Esophagus squamous epithelium (tissue), 5 donors: ENCODE measurements at places on chromosomes 16 and 17.
A peak's percentile ranks its signal among the peaks of the same experiment; 100 is the strongest.

GRCh38 chr17:45580924-45581323 lies 90.4 kb upstream of the PLEKHM1 start:
- DNase-seq: no peak

GRCh38 chr17:39036009-39036408 lies 68.8 kb upstream of the FBXO47 start:
- no peak for DNase-seq

DNA sequence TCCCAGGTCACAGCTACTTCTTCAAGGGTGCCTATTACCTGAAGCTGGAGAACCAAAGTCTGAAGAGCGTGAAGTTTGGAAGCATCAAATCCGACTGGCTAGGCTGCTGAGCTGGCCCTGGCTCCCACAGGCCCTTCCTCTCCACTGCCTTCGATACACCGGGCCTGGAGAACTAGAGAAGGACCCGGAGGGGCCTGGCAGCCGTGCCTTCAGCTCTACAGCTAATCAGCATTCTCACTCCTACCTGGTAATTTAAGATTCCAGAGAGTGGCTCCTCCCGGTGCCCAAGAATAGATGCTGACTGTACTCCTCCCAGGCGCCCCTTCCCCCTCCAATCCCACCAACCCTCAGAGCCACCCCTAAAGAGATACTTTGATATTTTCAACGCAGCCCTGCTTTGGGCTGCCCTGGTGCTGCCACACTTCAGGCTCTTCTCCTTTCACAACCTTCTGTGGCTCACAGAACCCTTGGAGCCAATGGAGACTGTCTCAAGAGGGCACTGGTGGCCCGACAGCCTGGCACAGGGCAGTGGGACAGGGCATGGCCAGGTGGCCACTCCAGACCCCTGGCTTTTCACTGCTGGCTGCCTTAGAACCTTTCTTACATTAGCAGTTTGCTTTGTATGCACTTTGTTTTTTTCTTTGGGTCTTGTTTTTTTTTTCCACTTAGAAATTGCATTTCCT lies 3.4 kb upstream of the LPCAT2 start:
- no peak for DNase-seq

- no peak for DNase-seq
These were observed 805 bp downstream of the HNF1B start for GRCh38 chr17:37743875-37744632.

DNA sequence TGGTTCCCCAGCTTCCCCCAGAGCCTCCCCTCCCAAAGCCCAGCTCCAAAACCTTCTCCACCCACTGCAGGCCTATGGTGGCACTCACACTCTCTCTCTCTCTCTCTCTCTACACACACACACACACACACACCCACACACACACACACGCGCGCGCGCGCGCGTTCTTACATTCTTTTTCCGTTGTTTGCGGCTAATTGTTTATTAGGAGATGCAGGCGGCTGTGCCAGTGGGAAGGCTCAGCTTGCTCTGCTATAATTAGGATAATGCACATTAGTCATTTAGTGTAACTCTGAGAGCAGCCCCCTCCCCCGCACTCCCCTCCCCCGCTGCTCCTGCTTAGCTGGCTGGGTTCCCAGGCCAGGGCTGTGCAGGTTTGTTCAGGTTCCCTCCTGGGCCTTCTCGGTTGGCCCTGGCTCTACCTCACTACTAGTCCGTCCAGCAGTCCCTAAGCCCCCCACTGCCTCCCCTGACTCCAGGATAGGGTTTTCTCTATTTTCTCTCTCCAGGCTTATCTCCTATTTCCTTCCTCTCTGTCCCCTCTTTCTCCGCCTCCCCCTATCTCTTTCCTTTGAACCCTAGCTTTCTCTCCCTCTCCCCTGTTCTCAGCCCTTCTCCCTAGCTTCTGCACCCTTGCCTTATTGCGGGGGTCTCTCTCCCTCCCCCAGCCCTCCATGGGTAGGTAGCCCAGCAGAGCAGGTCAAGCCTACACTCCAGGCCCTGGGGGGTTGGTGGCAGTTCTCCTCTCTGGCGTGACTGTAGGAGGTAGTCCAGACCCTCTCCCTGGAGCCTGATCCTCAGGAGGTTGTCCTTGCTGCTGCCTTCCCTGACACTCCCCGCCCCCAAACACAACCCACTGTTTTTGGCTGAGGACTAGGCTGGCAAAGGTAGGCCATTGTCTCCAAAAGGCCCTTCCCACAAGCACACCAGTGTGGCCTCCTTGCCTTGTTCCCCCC lies 34.0 kb downstream of the TMEM132E start:
- DNase-seq: no peak

DNA sequence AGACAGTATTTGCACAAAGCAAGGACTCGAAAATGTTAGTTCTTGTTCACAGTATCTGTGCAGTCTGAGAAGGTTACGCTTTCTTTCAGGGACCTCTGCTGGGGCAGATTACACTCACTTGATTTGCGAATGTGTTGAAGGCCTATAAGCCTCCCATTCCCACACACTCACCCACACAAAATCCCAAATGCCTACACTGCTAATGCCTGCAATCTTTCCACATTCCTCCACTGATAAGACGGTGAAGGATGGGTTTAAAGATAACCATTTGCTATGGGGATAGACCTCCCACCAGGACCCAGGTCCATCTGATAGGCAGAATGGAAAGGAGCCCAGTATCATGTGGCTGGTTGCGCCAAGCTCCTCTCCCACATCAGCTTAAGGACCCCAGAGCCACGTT lies 394.9 kb upstream of the SALL1 start:
- DNase-seq: no peak

DNA sequence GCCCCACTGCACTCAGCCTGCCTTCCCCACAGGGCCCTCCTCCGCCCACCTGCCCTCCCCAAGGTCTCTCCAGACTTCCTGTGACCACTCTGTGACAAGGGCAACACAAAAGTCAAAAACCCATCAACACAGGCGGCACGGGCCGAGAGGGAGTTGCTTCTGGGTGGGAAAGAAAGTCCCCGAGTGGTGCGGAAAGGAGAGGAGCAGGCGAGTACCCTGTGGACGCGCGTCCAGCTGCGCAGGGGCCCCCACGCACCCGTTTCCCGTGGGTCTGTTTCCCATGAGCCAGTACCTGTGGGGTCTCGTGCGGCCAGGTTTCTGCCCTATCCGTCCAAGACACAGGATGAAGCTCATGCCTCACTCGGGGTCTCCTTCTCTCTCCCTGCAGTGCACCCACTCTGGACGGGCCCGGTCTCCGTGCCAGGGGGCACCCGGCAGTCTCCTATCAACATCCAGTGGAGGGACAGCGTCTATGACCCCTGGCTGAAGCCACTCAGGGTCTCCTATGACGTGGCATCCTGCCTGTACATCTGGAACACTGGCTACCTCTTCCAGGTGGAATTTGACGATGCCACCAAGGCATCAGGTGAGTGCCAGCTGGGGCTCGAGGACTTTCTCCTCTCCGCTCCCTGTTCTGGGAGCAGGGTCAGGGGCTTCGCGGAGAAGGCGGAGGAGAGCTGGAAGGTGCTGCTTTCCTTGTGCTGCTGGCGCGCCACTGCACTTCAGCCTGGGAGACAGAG lies 12.2 kb downstream of the CD2BP2 start:
- no peak for DNase-seq

- DNase-seq: no peak
These were observed 5.9 kb upstream of the MAP2K3 start for GRCh38 chr17:21278450-21279197.

- no peak for DNase-seq
These were observed 3.4 kb downstream of the ANKRD40CL start for GRCh38 chr17:50763716-50764475.

GRCh38 chr17:28267720-28268609 lies 51.0 kb upstream of the TMEM97 start:
- DNase-seq: no peak

GRCh38 chr16:50371936-50372595 lies 3.3 kb upstream of the BRD7 start:
- DNase-seq: no peak

DNA sequence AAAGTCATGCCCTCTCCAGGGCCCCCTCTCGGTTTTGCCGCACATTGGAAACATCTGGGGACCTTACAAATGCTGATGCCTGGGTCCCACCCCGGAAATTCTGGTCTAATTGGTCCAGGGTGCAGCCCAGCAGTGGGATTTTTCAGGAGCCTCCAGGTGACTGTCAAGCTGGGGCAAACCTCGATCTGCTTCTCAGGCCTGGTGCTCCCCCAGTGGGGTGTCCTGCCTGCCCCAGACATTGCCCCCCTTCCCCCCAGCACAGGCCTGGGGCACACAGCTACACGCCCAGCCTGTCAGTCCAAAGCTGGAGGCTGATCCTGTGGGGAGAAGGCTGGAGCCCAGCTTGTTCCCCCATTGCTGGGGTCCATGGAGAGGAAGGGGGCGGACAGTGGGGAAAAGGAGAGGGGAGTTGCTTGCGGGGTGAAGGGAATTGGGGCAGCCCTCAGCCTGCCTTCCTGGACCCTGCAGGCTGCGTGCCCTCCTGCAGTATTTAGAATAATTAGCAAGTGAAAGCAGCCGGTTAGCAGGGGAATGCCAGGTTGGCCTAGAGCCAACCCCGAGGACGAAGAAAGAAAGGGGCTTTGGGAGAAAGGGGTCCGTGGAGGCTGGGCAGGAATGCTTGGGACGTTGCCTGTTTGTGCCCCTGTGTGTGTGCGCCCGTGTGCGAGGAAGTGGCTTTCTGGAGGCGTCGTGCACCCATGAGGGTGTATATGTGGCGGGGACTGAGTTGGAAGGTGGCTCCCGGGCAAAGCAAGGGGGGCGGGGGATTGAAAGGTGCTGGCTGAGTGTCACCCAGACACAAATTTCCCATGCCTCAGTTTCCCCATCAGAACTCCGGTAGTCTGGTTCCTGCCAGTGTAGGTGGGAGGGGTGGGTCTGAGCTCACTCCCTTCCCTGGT lies 5.9 kb downstream of the FOXJ1 start:
- no peak for DNase-seq

DNA sequence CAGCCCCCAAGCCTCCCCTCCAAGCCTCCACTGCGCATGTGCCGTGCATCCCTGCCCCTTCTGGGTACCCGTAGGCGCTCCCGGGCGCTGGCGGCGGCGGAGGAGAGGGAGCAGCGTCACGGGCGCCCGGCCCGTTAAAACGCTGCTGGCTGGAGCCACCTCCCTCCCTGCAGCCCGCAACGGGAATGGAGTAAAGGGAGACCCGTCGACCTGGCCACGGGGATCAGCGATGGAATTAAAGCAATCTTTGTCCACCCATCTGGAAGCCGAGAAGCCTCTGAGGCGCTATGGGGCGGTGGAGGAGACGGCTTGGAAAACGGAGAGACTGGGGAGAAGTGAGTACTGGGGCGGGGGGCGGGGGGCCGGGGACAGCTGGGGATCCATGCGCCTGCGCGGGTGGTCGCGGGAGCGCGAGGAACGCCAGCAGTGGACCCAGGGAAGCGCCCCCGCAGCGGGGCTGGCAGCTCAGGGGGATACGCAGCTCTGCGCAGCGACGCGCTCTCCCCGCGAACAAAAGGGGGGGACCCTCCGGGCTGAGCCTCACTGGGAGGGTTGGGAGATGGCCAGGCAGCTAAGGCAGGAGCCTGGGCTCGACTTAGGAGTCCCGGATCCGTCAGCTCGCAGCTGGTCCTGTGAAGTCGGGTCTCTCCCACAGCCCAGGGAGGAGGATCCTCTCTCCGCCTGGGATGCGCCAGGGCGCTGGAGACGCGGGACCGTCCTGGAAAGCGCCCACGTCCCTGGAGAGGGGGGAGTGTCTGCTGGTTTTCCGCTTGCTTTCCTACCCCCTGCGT lies at the start of gene BMERB1:
Gene BMERB1 (plus strand): TSS at position 164 of the 791 bp plus-strand sequence. CDS start 66 bp downstream, at position 230.
- no peak for DNase-seq

DNA sequence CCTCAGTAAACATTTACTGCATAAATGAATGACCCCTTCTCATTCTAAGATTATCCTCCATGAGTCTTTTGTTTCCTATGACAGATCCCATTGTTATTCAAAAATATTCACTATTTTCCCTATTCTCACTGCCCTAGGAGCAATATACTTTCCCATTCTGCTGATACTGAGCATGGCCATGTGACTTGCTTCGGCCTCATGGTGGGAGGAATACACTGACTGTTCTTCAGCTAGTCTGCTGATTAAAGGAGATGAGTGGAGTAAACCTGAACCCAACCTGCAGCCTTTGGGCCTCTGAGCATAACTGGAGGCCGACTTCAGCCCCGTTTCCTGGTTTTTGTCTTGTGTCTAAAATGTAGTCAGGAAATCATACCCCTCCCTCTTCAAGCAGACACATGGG lies 531.8 kb upstream of the SALL1 start:
- DNase-seq: no peak

- DNase-seq: no peak
These were observed 16.6 kb downstream of the G6PC1 start for GRCh38 chr17:42917236-42917603.

GRCh38 chr17:7147772-7148171 lies 31.4 kb downstream of the ASGR1 start:
- no peak for DNase-seq

GRCh38 chr17:41648411-41649195 lies 24.2 kb upstream of the KRT17 start:
- DNase-seq: peak; percentile 21

DNA sequence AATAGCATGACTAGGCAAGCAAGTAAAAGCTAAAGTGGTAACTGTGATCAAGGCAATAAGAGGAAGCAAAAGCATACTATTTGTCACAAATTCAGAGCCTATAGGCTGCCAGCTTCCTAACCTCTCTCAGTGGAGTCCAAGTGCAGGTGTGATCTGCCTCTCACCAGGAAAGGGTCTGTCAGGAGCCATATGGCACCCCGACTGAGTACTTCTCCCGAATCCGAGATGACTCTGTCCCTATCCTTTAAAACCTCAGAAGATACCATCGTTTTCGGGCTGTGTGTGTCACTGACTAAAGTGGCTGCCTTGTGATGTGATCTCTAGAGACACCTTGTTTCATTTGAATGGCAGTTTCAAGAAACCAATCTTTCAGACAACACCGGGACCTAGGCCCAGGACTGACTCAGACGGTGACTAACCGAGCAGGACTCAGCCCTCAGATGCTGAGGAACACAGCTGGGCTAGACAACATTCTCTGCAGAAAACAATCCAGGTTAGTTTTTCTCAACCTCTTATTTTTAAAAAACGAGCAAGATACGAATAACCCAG lies 63.6 kb downstream of the SMG6 start:
- DNase-seq: no peak

- DNase-seq: peak; percentile 50
These were observed 1.6 kb downstream of the TMC8 start for GRCh38 chr17:78132084-78132676.

DNA sequence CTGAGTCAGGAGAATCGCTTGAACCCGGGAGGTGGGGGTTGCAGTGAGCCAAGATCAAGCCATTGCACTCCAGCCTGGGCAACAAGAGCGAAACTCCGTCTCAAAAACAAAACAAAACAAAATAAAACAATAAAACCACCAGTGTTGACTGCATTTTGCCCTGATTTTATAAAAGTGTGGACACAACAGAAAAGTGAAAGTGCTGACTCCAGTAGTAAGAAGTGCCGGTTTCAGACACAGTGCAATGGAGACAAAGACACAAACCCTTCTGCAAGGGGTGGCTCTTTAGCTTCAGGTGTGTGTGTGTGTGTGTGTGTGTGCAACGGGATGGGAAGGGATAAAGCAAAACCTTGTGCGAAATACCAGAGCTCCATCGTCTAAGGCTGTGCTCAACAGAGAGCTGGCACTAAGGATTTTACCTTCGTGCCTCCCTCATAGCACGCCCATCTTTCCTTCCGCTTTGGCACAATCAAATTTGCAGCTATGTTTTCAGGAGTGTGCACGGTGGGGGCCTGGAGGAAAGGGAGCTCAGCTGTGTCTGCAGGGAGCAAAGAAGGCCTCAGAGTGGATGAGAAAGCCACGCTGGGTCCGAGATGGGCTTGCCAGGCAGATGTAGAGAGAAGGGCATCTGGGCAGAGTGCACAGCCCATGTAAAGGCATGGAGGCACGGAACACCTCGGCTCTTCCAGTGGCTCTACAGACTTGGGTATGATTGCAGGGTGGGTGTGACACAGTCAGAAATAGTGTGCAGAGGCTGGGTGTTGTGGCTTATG lies 15.5 kb downstream of the MXRA7 start:
- no peak for DNase-seq

GRCh38 chr16:14538604-14539003 lies 91.5 kb downstream of the PARN start:
- DNase-seq: no peak
